Central memory CD4-positive, alpha-beta T cell (primary cell): ENCODE measurements at places on chromosomes 6 and 20.

- DNase-seq = peak; percentile 48
Measured at GRCh38 chr6:42929821-42930360, 611 bp downstream of the CNPY3 start.

DNA sequence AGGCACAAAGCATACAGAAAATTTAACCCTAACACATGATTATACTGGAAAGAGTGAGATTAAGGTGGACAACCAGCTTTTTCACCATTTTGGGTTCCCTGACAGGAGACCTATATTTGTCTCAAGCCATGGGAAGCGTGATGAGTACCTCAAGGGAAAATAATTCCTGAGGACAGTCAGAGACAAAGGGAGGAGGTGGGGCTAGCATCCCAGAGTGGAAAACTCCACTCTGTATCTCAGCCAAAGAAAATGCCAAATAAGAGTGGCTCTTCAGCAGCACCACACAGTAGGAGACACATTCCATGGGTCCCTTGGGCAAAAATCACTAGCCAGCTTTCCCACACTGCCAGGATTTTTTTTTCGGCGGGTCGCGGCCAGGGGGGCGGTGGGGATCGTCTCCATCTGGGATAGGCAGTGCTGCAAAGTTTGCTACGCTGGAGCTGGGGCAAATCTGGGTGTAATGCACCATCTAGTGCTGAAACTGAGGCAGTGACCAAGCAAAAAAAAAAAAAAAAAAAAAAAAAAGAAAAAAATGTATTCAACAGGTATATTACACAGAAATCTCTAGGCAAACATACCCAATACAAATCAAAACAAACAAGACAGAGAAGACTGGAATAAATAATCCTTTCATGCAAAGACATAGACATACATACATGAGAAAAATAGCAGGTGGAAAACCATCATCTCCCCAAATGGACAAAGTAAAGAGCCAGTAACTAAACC is 77.3 kb upstream of the SLC35F1 start:
- no peak for DNase-seq

GRCh38 chr6:48490658-48491057 is 379.7 kb upstream of the PTCHD4 start:
- DNase-seq = no peak

DNA sequence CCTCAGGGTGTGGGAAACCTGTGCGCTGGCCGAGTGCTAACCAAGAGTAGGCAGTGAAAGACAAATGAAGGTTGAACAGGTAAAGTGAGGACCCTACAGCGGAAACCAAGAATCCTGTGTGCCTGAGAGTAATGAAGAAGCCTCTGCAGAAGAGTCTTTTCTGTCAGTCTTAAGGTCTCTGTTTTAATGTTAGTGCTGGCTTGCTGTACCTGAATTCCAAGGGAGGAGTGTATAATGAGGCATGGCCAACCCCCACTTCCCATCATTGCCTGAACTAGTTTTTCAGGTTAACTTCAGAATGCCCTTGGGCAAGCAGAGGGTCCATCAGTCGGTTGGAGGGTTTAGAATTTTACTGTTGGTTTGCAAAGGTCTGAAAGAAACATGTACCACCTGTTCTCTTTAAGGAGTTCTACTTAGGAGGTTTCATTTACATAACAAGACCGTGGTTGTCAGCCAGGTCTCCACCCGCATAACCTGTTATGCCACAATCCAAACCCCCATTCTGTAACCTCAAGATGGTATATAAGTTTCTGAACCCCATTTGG is 589 bp upstream of the PDCD2 start:
- no peak for DNase-seq

DNA sequence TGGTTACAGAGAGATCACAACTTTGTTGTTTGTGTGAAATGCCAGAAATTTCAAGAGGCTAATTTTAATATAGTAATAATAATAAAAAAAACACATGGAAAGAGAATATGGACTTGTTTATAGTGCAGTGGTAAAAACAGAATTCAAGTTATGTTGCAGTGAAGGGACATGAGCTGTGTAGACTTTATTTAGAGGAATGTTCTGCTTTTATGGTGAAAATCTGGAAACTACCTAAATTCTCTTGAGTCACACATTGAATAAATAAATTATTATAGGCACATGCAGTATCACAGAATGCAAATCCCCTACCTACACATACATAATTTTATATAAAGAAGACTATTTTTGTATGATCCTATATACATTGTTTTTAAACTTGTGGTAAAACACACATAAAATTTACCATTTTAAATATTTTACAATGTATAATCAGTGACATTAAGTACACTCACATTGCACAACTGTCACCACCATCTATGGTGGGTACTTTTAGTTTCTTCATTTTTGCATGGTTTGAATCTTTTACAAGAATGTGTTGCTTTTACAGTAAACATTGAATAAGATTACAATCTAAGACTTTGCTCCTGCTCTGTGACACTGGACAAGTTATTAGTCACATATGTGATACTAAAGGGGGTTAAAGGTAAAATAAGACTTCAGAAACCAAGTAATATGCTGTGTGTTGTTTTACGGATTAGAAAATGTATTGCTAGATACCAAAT is 107.4 kb downstream of the B3GAT2 start:
- DNase-seq = no peak

DNA sequence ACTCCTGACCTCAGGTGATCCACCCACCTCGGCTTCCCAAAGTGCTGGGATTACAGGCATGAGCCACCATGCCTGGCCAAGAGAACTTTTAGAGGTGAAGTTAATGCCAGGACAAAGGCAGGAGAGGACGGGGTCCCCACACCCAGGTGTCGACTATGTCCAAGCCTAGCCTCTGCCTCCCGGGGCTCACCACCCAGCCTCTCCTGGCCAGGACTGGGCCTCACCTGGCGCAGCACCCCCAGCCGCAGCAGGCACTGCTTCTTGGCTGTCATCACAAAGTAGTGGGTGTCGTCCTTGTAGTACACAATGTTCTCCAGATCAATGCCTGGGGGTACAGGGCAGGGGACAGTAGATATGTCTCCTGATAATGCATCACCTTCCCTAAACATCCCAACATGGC is 4.2 kb downstream of the MICAL1 start:
- DNase-seq = no peak

DNA sequence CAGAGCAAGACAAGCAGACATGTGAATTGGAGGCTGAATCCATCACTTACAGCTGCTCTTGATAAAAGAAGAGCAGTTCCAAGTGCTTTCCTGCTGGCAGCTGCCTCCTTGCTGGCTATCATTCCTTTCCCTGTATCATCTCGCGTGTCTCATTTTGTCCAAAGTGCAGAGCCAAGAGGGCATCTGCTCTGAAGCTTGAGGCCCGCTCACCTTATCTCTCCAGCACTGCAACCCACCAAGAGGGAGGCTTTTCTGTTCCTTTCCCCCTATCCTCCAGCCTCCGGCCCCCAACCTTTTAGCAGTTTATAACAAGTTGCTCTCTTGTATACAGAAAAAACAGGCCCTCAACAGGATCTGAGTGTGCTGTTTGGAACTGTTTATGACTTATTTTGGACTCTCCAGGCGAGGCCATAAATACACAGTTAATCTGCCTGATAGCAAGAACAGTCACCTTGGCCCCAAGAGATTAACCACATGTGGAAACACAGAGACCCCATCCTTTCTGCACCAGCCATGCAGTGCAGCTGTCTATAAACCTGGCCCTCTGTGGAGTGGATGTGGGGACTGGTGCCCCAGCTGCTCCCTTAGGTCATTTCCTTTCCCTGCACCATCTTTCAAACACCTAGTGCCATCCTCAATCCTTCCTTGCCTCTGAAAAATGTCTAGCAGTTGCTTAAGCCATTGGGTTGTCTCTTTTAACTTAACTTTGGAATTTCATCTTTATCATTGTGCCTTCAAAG is 172.5 kb upstream of the FERMT1 start:
- DNase-seq = no peak

DNA sequence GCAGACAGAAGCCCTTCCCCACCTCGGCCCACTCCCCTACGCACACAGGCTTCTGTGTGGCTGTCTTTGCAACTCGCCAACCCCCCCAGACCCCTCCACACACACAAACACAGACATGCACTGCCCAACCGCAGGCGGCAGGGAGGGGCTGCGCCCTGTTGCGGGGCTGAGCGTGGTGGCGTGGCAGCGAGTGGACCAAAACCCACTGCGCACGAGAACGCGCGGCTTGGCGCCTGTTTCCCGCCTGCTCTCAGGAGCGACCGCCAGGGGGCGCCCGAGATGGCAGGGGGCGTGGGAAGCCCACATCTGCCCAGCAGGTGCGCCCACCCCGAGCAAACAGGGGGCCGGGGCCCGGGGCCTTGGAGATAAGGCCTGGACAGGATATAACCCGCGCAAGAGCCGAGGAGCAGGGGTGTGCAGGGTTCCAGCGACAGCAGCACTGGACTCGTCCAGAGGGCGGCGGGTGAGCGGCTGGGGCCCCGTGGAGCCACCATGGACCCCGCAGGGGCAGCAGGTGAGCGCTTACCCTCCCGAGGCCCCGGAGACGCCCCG is at the start of gene RBPJL:
RBPJL (plus strand) TSS at position 410 of the 552 bp plus-strand sequence; CDS start at position 493, 83 bp downstream.
- no peak for DNase-seq

- DNase-seq = no peak
Measured at GRCh38 chr6:82176616-82177015, 70.9 kb downstream of the IBTK start.

DNA sequence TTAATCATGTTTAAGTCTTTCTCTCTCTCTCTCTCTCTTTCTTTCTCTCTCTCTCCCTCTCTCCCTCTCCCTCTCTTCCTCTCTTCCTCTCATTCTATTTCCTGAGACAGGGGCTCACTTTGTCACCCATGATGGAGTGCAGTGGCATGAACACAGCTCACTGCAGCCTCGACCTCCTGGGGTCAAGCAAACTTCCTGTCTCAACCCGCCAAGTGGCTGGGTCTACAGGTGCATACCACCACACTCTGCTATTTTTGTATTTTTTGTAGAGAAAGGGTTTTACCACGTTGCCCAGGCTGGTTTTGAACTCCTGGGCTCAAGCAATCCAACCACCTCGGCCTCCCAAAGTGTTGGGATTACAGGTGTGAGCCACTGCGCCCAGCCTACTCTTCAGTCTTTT is 15.7 kb upstream of the RPS10 start:
- no peak for DNase-seq

DNA sequence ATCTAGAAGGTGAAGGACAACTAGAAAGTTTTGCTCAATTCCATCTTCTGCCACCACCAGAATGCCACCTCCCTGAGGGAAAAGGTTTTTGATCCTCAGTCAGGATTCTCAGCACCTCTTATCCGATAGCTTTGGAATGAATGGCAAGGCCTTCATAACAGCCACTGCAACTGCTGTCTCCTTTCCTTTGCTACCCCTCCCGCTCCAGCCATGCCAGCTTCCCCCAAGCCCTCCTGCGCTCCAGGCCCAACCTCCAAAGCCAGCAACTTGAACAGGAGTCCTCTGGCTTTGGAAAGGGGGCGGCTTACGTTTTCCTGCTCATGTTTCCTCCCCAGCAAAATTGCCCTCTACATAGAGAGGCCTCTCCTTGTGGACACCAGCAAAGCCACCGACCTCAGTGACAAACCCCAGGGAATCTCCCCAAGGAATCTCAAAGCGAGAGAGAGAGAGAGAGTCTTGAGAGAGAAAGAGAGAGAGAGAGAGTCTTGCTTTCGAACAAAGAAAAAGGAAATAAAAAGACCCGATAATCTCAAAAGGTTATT is 420 bp upstream of the BTN2A1 start:
- no peak for DNase-seq

GRCh38 chr6:44697327-44697726 is 309.8 kb downstream of the CDC5L start:
- DNase-seq = no peak

DNA sequence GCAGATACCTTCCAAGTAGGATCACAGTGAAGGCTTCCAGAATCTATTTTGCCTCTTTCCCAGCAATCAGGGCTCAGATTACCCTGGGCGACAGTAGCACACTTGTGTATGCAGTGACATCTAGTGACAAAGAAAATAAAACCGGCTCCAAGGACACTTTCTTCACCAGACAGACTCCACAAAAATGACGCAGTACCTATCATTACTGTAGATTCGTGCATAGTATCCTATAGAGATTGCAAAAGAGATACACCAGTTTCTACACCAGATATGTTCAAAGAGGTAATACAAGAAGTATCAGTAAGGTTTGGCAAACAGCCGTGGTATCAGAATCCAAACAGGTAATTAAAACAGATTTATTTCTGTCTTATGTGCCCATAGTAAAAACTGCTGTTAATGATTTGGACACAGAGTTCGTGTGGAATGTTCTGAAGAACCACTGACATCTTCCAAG is 600.4 kb upstream of the JAG1 start:
- no peak for DNase-seq

GRCh38 chr6:89583559-89583958 is 55.0 kb downstream of the LYRM2 start:
- no peak for DNase-seq

GRCh38 chr6:83637953-83638352 is 70.9 kb downstream of the SNAP91 start:
- no peak for DNase-seq

DNA sequence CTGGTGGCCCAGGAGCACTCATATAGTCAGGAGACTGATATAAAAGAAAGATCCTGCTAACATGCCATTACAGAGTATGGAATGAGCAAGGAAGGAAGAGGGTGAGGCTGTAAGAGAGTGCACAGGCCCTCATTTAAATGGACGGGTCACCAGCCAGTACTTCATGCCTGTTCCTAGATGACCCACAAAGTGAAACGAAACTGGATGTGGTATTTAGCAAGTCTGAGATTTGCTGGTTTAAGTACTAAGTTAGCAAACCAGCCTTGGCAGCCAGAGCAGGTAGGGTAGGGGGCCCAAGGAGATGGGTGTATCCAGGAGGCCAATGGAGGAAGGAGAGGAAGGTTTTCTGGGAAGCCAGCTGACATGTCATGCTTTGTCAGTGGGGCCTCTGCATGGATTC is 15.9 kb downstream of the NT5E start:
- DNase-seq = no peak

DNA sequence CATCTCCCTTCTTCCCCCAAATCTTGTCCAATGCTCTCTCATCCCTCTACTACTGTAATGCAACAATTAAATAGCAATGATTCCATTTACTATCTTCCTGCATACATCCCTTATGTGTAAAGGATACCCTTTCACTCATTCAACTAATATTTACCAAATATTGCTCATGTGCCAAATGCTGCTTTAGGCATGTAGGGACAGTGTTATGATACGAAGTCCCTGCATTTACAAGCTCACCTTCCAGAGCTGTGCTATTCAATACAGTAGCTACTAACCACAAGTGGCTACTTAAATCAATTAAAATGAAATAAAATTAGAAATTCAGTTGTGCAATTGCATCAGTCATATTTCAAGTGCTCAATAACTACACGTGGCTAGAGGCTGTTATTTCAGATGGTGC is 41.1 kb downstream of the GMDS start:
- no peak for DNase-seq

- DNase-seq = no peak
Measured at GRCh38 chr6:156612361-156612760, 164.8 kb upstream of the ARID1B start.

DNA sequence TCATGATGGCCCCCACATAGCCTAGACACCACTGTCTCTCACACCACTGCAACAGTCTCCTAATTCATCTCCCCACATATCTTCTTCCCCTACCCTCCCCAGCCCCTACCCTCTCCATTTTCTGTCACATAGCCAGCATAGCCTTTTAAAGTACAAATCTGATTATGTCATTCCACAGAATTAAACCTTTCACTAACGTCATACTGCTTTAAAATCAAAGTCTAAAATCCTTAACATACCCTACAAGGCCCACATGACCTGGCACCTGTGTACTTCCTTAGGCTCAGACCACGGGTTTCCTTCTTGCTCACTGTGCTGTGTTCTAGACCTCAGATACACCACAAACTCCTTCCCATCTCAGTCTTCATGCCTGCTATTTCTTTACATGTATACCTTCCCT is 5.9 kb downstream of the OSTM1 start:
- DNase-seq = peak; percentile 64
